ENCODE measurements at places on chromosomes 3 and 15. TPM values are rescaled to one million over a fixed set of nuclear protein-coding genes. Genes with fewer than 3 reads are reported as not detected.

DNA sequence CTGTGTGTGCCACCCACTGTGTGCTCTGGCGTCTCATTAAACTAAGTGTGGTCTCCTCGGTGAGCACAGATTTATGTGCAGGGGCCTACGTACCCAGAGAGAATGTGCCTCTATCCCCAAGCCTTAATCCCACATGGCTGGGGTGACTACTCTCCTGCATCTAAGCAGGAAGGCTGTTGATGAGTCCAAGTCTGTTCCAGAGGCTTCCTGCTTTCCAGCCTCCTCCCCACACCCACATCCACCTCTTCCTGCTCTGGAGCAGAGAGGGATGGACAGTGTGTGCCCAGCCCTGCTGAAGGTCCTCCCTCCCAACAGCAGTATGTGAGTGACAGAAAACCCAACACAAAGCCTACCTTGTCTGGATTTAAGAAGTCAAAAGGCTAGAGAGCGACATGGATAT is 38.8 kb upstream of the BCL2L10 start:
- peaks cover 18% of the 10 kb centered on the region for H3K36me3 ChIP-seq
- DNase-seq = no peak
- no peaks in the 10 kb centered on the region for H3K27me3 ChIP-seq
- no peak overlapping the region for H3K4me3 ChIP-seq

DNA sequence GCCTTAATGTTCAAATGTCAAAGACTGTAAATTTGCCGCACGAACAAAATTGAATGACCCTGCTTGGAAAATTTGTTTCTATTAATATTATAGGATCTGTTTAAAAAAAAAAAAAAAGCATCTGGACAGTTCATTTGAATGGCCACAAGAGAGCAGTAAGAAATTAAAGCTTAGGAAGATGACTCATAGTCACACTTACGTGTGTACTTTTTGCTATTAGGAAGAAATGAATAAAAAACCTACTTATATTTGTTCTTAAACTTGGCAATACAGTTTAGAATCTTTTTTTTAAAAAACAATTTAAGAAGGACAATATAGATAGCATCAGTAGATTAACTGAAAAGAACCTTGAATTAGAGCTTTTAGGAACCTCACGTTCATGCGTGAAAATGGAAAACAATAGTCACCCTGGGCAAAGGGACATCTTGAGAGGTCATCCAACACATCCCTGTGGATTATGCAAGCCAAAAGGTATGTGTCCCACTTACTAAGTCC is 621.8 kb downstream of the MECOM start:
- H3K27ac ChIP-seq = peak overlapping the region; percentile 28

DNA sequence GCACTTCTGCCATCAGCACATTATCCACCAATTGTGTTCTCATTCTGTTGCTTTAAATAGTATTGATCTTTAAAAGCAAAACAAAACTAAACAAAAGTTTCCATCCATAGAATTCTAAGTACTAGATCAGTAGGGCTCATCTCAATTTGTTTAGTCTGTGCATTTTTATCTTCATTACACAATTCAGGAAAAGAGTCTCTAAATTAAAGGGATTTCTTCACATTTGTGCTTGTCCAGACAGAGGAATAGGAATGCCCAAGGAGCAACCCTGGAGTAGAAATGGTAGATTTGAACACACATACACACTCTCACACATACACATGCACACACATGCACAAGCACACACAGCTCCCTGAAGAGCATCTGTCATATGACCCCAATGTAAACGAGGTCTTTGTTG is 21.4 kb downstream of the LMCD1 start:
- H3K36me3 ChIP-seq = peaks cover 10% of the 10 kb centered on the region
- H3K27ac ChIP-seq = no peak overlapping the region
- H3K4me1 ChIP-seq = peaks cover 18% of the 10 kb centered on the region
- no peak overlapping the region for H3K4me3 ChIP-seq

- H3K27me3 ChIP-seq = no peaks in the 10 kb centered on the region
- DNase-seq = peak; percentile 33
- H3K4me1 ChIP-seq = peaks cover 17% of the 10 kb centered on the region
Observed at GRCh38 chr3:64977308-64978100, 289.7 kb upstream of the ADAMTS9 start.

DNA sequence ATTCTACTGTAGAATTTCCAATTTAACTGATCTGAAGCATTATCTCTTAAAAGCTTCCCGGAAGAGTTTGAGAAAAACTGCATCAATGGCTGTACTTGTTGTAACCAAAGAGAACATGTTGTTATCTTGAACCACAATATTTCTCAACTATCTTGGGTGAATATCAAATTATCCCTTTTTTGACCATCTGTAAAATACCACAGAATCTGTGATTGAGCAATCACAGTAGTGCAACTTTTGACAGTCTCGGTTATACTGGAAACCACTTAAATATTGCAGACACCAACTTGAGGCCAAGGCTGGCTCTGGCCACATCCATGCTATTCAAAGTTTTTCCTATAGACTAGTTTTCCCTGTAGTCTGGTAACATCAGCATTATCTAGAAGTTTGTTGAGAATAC is 842.8 kb upstream of the EPHA6 start:
- H3K4me3 ChIP-seq = no peak overlapping the region
- no peaks in the 10 kb centered on the region for H3K36me3 ChIP-seq
- no peaks in the 10 kb centered on the region for H3K27me3 ChIP-seq
- no peaks in the 10 kb centered on the region for H3K4me1 ChIP-seq
- H3K27ac ChIP-seq = no peak overlapping the region

- no peaks in the 10 kb centered on the region for H3K27me3 ChIP-seq
- H3K36me3 ChIP-seq = peaks cover 54% of the 10 kb centered on the region
- peak overlapping the region; percentile 94 for H3K4me3 ChIP-seq
- peak; percentile 16 for DNase-seq
Observed at GRCh38 chr3:122416966-122417365, 1.1 kb upstream of the WDR5B start.

GRCh38 chr15:61049934-61050333 is 179.2 kb downstream of the RORA start:
- peaks cover 78% of the 10 kb centered on the region for H3K27me3 ChIP-seq
- H3K27ac ChIP-seq = no peak overlapping the region
- no peaks in the 10 kb centered on the region for H3K36me3 ChIP-seq
- peak; percentile 43 for DNase-seq

GRCh38 chr3:99938270-99938911 is 120.7 kb downstream of the CMSS1 start:
- no peak overlapping the region for H3K4me3 ChIP-seq
- H3K27ac ChIP-seq = no peak overlapping the region
- no peaks in the 10 kb centered on the region for H3K36me3 ChIP-seq
- no peaks in the 10 kb centered on the region for H3K27me3 ChIP-seq
- DNase-seq = no peak

DNA sequence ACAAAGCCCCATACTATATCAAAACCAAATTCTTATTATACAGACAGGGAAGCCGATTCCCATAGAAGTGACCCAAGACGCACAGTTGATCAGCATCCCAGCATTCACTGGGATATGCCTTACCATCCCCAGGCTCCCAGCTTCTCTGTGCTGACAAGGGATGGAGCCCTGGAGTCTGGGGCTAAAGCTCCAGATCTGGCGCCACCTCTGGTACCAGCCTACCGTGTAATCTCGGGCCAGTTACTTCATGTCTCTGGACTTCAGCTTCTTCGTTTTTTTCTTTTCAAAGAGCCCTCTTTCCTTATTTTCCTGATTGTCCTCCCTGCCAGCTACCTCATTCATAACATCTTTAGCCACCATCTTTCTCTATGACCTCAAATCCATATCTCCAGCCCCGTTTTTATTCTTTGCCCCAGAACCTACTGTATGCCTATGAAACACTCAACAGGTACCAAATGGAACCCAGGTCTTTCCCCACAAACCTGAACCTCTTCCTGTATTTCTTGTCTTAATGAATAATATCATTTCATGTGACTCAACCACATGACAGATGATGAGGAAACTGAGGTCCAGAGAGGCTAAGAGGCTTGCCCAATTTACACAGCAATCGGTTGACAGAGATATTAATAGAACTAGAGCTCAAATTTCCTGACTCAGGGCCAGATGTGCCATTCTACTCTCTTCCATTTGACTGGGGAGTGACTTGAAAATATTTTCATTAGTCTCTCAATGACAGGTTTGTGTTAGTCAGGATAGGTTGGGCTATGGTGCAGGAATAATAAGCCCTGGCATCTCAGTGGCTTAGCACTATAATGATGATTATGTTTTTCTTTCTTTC is 85.4 kb upstream of the TLE3 start:
- no peak for DNase-seq
- H3K36me3 ChIP-seq = no peaks in the 10 kb centered on the region
- H3K27me3 ChIP-seq = peaks cover 44% of the 10 kb centered on the region
- no peak overlapping the region for H3K4me3 ChIP-seq
- no peak overlapping the region for H3K27ac ChIP-seq
- peaks cover 22% of the 10 kb centered on the region for H3K4me1 ChIP-seq

- no peaks in the 10 kb centered on the region for H3K36me3 ChIP-seq
- no peaks in the 10 kb centered on the region for H3K27me3 ChIP-seq
- H3K4me3 ChIP-seq = no peak overlapping the region
- H3K4me1 ChIP-seq = no peaks in the 10 kb centered on the region
- H3K27ac ChIP-seq = no peak overlapping the region
Observed at GRCh38 chr3:11532931-11533391, 110.8 kb downstream of the VGLL4 start.

Gene NRROS
- total RNA-seq = 0.39 TPM

Gene CSTA
- not detected for total RNA-seq

Gene CLDN18
- total RNA-seq = 3.3 TPM

Measured in Calu3 (cell line).